ENCODE measurements at places on chromosomes 16 and 17.

DNA sequence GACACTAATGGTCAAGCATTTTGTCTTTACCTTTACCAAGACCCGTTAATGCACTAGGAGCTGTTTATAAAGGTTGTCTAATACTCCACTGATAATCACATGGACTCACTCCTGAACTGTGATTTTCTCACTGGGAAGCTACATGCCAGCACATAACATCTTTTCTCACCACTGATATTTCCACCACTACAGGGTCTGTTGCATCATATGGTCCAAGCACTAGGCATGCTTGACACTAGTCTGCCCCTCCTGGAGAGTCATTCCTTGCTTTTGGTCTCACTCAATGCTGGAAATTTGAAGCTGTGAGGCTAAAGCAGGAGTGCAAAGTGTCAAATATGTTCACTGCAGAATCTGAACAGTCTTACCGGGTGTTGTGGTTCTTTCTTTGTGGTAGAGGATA, 1576.8 kb downstream of the CDH8 start:
- no peak for DNase-seq

- DNase-seq = no peak
Measured at GRCh38 chr16:56470666-56471065, 19.3 kb downstream of the OGFOD1 start.

DNA sequence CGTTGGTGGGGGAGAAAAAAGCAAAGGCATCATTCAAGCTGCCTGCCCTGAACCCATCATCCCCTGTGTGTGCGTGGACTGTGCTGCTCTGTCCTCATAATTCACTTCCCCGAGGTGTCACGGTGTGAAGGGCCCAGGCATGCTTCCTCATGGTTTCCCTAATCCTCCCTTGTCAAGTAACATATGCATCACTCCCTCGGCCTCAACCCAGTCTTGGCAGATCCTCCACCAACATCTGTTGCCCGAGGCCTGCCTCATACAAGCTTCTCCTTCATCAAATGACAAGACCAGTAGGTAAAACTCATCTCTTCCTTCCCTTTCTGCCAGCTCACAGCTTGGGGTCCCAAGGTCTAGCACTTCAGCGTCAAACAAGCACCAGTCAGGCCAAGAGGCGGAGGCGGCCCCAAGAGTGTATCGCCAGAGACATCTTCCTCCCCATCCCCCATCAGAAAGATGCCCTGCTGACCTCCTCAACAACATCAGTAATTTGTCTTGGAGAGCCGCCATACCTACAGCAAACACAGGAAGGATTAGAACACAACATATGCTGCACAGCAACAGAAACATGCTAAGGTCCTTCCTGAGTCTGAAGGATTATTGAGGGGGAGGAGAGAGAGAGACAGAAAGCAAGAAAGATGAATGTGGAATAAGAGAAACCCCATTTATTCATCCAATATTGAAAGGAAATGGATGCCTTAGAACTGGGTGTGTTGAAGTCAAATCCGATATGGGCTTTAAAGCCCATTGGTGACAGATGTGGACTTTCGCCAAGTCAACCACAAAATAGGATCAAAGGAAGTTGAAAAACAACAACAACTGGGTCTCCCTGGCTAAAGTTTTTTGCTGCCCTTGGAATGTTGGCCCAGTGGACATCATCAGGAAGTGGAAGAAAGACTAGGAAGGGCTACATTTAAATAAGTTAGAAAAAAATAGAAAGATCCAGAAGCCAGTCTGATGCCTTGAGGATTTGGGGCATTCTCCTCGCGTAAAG, 38.4 kb downstream of the SOX9 start:
- no peak for DNase-seq

DNA sequence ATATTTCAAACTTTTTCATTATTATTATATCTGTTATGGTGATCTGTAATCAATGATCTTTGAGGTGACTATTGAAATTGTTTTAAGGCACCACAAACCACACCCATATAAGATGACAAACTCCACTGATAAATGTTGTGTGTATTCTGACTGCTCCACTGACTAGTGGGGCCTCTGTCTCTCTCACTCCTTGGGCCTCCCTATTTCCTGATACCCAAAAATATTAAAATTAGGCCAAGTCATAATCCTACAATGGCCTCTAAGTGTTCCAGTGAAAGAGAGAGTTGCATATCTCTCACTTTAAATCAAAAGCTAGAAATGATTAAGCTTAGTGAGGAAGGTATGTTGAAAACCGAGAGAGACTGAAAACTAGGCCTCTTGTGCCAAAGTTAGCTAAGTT, 23.4 kb downstream of the CYLD start:
- no peak for DNase-seq

DNA sequence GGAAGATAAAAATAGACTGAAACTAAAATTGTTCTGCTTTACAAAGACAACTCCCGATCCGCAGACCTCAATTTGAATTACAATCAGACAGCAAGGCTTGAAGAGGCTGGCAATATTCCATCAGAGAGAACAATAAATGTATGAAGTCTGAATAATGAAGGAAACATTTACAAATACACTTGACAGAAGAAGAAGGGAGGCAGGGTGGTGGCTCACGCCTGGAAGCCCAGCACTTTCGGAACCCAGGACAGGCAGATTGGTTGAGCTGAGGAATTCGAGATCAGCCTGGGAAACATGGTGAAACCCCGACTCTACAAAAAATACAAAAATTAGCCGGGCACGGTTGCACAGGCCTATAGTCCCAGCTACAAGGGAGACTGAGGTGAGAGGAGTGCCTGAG, 14.6 kb downstream of the ODF4 start:
- DNase-seq = no peak

- no peak for DNase-seq
Measured at GRCh38 chr17:76513306-76513692, 12.1 kb upstream of the RHBDF2 start.

DNA sequence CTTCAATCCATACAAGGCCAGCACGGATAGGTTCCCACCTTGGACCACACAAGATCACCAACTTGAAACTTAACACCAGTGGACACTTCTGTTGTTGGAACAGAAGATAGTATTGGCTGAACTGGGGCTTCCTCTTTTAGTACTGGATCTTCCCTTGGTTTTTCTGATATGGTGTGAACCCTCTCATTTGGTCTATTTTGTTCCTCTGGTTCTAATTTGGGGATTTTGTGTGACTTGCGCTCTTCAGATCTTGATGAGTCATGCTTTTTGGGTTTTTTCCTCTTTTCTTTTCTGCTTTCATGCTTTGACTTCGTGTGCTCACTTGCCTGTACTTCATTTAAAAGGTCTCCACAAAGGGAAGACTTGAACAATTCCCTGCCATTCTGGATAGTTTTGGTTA, 39.0 kb downstream of the SOST start:
- DNase-seq = no peak

- DNase-seq = no peak
Measured at GRCh38 chr17:51036084-51036483, 84.6 kb downstream of the SPAG9 start.

Measured in posterior cingulate gyrus (tissue), 11 donors.